ENCODE measurements at places on chromosomes 1 and 21.
A peak's percentile ranks its signal among the peaks of the same experiment; 100 is the strongest.

DNA sequence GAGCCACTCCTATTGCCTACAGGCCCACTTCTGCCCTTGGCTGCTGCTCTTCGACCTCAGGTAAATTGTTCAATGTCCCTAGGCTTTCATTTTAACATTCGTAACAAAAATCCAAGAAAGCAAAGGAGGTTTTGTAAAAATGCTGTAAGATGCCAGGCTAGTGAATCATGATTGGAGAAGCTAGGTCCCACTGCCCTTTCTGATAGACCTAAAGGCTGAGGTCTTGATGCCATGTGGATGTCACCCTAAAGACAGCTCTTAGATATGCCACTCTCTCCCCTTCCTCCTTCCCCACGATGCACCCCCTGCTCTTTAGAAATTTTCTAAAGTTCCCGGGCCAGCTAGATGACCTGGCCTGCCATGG, 9.9 kb upstream of the TMEM39B start:
- peak; percentile 23 for DNase-seq

GRCh38 chr1:181508486-181509165, 25.3 kb downstream of the CACNA1E start:
- peak; percentile 4 for DNase-seq

DNA sequence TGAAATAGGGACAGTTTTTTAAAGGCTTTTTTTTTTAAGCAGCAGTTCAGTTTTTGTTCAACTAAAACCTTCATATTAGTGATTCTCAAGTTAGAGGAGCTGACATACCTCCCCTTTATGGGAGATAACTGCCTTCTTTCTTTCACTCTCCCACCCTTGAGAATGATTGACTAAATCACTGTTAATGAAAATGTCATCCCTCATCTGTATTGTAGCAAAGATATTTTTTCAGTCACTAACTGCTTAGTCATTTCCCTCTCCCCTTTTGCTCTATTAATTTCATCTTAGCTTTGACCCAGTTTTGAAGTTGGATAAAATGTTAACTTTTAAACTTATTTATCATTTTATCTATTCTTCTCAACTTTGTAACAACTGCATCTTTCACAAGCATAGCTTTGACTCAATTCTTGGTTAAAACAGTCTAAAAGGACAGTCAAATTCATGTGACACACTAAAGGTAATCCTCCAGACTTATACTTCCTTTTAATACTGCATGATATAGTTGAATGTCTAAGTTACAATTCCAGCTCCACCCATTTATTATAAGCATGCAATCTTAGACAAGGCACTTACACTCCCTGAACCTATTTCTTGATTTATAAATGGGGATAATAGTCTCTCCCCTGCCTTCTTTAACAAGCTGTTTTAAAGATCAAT, 17.1 kb downstream of the CAPZA1 start:
- DNase-seq, result no peak

GRCh38 chr21:36923270-36923669, 43.2 kb downstream of the HLCS start:
- DNase-seq, result no peak

DNA sequence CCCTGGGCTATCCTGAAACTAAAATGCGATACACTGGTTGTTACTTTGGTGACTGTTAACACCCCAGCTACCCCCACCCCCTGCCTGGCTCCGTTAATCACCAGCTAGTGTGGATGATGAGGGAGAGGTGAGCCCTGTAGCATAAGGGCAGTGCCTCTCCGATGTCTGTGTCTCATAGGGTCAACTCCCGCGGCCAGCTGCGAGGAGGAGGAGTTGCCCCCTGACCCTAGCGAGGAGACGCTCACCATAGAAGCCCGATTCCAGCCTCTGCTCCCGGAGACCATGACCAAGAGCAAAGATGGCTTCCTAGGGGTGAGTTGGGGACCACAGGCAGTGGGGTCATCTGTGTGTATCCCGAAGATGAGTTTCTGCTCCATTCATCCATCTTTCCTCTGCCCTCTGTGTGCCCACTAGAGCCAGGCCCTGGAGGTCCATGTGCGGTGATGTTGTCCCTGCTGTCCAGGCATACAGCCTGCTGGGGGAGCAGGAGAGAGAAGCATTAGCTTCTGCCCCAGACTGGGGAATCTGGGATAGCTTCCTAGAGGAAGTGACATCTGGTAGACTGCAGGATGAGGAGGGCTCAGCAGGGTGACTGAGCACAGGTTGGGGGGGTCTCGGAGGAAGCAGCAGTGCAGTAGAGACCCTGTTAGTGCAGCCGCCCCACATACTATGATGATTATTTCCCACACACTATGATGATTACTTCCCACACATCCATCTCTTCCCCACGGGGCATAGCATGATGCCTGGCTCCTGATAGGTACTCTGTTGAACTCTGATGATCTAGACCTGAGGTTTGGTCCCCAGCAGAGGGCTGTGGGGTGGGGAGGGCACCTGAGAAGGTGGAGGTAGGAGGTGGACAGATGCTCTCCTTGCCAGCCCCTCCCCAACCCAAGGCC, 5.2 kb downstream of the SELENON start:
- no peak for DNase-seq

DNA sequence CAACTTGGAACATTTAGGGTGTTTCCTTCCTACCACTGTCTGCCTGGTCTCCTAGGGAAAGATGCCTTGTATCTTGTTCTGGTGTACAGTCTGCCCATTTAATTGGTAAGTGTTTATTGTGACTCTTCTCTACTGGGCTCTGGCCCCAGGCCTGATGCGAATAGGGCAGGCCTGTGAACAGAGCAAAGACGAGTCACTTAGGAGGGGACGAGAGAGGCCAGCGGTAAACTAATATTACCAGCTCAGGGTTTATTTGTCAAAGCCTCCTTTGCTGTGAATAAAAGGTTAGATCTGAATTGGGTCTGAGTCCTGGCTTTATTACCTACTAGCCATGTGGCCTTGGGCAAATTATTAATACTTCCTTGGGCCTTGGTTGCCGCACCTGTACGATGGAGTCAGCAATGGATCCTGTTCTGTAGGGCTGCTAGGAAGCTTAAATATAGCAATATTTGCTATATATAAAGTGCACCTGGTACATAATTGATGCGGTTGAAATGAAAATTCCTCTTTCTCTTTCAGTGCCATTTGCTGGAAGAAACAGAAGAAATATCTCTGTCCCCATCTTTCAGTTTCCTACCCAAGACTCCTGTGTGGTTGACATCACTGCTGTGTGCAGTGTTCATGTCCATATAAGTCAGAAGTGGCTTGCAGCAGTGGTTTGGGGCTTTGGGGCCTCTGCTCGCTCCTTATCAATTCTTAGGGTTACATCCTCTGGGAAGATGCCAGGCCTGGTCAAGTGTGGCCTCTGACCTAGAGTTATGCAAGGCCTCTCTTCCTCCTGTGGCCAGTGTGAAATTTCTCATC, 32.4 kb downstream of the MAPKAPK2 start:
- DNase-seq, result peak; percentile 53

GRCh38 chr1:39574646-39575045, 1.9 kb downstream of the PABPC4 start:
- peak; percentile 35 for DNase-seq

DNA sequence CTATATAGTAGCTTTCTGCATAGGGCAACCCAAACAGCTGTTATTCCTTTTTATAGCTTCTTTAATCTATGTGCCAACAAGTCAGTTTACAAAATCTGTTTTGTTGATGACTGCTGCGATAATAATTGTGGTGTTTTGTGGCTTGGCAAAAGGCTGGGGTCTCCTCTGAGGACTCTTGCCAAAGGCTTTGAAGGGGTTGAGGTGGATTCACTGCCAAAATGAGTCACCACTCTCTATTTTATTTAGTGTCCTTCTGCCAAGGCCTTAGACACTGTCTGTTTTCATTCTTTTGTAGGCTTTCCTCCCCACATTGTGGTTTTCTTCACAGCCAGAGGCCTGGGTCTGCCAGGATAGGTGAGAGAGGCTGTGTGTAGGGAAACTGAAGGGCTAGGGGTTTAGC, 161.8 kb downstream of the NFIA start:
- peak; percentile 19 for DNase-seq

GRCh38 chr1:188689542-188689941, 1788.1 kb downstream of the BRINP3 start:
- peak; percentile 33 for DNase-seq
